ENCODE measurements at places on chromosomes 3 and 15.

- no peak for DNase-seq
These were observed 685 bp upstream of the FOXB1 start for GRCh38 chr15:60003243-60004008.

- DNase-seq: peak; percentile 51
These were observed 169.1 kb downstream of the GAP43 start for GRCh38 chr3:115792206-115792955.

DNA sequence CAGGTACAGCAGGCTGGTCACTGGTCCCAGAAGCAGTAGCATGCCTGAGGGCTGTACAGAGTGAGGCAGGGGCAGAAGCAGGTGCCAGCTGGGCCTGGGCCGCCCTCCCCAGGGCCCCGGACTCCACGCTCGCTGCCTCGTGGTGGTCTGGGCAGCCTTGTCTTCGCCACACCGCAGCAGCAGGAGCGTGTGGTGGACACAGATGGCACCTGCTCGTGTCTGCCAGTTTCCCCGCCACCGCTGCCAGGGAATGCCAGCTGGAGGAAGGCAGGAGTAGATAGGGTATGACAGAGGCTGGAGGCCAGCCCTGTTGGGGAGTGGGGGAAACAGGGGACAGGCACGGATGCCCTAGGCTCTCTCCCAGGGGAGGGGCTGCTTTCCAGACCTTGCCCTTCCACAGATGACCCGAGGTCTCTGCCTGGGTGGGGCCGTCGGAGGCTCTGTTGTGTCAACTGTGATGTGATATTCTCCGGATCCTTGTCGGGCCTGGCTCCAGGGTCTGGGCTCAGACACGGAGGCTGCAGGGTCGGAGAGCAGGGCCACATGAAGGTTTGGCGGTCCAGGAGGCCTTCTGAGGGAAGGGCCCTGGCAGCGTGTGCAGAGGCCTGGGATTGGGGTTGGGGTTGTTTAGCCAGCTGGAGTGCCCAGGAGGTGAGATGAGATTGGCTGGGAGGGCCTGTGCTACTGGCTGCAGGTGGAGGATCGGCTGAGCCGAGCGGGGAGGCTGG is 33.6 kb downstream of the GOLGA6L10 start:
- no peak for DNase-seq

GRCh38 chr3:71446734-71447133 is 136.8 kb downstream of the FOXP1 start:
- no peak for DNase-seq

DNA sequence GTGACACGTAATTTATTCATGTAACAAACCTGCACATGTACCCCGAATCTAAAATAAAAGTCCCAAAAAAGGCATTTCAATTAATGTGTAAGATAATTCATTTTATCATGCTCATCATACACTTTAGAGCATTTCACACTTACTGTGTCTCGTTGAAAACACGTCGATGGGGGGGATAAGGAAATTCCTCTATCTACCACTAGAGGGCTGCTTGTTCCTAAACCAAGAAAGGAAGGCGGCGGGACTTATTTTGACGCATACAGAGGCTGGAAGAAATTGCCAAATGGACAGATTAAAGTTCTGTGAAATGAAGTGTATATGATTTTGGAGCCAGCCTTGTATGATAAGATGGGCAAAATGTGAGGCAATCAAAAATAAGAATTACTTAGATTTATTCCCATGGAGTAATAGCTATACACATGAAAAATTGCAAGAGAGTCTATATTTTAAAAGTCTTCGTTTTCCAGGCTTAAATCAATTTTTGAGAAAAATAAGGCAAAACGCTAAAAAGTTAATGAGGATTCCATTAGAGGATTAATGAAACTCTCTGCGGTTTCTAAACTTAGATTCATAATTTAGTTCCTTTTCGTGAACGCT is 346.8 kb downstream of the CNTN3 start:
- DNase-seq: peak; percentile 2

DNA sequence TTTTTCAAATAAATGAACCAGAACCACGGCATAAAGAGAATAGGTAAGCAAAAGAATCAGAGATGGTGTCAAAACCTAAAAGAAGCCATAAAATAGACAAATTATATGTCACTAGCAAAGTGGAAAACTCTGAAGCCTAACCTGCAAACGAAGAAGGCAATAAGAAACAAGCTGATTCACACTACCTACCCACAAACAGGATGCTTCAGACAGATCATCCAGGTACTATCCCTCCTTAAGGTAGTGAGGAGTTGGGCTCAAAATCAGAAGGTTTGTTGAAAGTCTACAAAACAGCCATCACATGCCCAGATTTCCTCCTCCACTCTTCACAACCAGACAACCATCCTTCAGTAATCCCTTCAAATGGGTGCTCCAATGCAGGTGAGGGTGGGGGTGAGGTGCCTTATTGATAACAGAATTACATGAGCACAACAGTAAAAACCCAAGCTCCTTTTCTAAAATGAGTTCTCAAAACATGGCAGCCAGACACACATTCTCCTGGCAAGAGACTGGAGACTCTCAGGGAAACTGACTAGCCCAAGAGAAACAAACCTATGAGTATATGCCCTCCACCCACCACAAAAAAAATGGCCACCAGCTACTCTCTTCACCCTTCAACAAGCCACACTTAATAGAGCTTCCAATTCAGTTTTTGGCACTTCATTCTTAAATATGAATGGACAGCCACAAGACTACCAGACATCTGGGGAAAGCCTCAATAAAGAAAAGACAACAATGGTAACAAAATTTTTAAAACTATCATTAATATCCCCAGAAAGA is 6.4 kb downstream of the KPNA1 start:
- DNase-seq: peak; percentile 18

- no peak for DNase-seq
These were observed 115.5 kb downstream of the TMCO5A start for GRCh38 chr15:38049891-38050290.

DNA sequence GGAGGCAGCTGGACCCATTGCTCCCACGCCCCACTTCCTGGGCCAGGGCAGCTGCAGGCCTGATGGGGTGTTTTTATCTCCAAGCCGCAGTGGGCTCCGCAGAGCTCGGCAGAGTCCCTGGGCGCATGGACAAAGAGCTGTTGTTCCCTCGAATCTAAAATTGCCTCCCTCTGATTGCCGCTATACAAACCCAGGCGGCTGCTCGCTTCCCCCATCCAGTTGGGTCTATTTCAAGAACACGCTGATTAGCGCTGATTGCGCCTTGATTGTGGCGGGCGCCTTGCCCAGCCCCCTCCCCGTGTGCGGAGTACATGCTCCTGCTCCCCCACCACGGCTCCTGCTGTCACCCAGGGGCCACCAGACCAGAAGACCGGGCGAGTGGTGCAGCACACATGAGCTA is 43.4 kb upstream of the SLC6A1 start:
- DNase-seq: no peak

GRCh38 chr15:98994892-98995291 is 12.7 kb downstream of the PGPEP1L start:
- no peak for DNase-seq

GRCh38 chr3:76552653-76553052 is 487.2 kb upstream of the ROBO2 start:
- no peak for DNase-seq

DNA sequence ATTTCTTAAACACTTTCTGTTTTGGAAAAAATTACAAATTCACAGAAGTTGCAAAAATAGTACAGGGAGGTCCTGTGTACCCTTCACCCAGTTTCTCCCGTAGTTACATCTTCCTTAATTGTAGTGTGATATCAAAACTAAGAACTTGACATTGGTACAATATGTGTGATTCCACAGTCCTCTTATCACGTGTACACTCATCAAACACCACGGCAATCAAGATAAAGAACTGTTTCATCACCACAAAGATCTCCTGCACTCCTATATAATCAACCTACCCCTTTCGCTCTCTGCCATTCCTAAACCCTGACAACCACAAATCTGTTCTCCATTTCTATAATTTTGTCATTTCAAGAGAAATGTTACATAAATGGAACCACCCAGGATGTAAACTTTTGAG is 31.4 kb downstream of the POMGNT2 start:
- DNase-seq: no peak

DNA sequence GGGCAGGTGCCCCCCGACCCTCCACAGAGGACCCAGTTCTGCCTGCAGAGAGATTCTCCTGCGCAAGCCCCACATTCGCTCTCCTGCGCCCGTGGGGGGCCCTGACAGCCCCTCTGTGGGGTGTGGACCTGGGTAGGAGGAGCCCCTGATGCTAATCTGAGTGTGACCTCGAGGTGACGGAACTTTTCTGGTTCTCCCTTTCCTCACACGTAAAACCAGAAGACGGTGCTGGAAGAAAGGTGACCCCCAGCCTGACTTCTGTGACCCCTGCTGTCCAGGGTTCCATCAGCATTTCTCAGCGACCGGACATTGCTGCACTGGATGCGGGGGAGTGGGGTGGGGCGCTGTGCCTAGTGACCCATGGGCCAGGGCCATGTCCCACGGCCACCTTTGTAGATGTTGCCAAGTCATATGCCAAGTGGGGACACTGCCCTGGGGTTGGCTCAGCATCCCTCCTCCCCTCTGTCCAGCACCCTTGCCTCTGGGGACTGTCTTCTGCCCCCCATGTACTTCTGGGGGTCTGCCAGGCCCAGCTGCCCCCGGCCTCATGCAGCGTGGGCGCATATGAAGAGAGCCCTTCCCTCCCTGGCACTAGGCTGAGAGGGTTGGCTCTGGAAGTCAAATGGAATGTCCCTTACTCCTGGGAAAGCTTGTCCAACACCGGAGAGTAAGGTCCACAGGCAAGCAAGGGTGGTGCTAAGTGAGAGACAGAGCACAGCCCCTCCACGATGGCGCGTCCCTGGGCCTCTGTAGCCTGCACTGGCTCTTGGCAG is 129.1 kb upstream of the MEF2A start:
- DNase-seq: no peak

Measured in CD4-positive, alpha-beta T cell treated with Interleukin-2 at 100 ng/mL for 4 hours (primary cell).